Hematopoietic multipotent progenitor cell (in vitro differentiated cells): ENCODE measurements at places on chromosomes 6 and 20. TPM values are rescaled to one million over a fixed set of nuclear protein-coding genes. Genes with fewer than 3 reads are reported as not detected.

- DNase-seq, result no peak
Observed at GRCh38 chr6:167530951-167531350, 206.1 kb downstream of the TTLL2 start.

DNA sequence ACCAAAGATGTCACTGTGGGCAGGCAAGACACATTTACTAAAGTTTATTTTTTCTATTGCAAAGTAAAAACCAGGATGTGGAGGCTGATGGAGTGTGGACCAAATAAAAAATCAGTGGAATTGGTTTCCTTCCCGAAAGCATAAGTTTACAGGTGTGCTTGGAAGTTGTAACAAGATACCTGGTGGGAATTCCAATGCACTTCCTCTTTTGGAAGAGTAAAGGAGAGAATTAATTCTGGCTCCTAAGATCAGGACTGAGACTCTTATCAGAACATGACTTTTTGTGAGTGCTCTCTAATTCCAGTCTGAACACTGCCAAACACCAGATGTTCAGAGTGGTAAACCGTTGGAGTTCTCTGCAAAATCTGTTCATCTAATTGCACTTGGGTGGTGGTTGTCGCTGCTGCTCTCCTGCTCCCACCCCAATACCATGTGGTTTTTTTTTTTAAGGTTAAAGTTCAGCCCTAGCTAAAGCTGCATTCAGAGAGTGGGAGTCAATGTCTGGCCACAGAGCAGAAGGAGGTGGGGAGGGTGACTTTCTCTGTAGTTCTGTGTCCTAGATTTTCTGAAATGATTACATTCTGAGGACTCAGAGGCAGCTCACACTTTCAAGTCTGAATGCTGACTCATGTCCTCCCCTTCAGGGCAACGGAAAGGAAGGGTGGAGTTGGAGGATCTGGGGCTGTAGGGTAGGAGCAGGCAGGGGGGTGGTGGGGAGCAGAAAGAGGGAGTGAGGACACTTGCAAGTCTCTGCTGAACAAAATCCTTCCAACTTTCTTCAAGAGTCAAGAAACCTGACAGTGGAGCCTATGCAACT is 275.8 kb upstream of the PRDM1 start:
- DNase-seq, result no peak

Gene SOBP
- under 0.01 TPM for total RNA-seq

- DNase-seq, result no peak
Observed at GRCh38 chr6:53628354-53629119, 37.0 kb downstream of the KLHL31 start.

DNA sequence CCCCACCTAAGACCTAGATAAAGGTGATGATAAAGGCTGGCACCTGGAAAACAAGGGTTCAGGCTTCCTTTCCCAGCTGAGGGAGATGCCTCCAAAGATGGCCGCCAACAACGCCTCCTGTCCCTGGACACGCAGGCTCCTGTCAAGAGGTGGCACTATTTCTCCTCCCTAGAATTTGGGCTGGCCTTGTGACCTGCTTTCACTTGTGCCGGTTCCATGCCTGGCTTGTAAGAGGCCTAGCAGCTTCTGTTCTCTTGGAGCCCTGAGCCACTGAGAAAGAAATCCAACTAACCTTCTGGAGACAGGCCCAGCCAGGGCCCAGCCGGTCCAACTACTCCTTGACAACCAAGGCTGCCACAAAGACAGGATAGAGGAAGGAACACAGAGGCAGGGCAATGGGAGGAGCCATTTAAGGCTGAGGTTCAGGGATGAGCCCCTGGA is 60.2 kb upstream of the RALY start:
- DNase-seq, result peak; percentile 87

DNA sequence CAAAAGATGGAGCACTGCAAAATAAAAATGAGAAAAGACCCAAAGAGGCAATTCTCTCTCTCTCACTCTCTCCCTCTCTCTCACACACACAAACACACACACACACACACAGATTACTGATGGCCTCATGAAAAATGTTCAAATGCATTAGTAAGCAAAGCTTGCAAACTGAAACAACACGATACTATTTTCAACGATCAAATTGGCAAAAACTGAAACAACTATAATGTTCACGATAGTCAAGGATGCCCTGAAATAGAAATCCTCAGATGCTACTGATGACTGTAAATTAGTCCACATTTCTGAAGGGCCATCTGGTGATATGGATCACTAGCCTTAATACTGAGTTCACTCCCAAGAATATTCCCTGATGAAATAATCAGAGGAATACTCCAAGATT is 100.8 kb downstream of the TRERF1 start:
- DNase-seq, result no peak

DNA sequence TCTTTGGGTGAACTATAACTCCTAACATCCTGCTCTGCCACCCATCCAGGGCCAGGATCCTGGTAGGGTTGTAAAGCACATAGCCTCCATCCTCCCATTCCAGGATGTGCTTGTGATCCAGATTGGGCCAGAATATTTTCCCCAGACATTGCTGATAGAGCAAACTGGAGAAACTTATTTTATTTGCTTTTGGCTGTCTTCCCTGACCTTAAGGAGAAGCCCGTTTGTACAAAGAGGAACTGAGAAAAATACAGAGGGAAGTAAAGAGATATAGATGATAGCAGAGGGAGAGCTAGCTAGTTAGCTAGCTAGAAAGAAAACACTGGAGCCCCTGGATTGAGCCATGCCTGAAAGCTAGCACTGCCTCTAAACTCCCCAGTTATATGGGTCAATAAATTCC is 9.0 kb upstream of the HDAC2 start:
- no peak for DNase-seq

DNA sequence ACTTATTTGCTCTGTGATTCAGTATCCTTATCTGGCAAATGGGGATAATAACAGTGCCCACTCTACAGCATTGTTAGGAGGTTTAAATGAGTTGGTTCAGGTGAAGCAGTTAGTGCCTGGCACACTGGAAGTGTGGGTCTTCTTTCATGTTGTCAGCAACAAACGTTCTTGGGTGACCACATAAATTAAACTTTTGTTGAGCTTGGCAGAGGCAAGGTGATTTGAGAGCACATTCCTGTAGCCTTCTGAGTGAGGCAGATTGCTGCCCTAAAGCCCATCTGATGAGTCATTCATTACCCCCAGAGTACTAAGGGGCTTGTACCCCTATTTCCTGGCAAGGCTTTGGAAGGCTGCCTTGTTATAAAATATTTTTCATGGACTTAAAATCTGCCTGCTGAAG is 25.8 kb downstream of the SEC23B start:
- no peak for DNase-seq

Gene CALHM4
- not detected for total RNA-seq

Gene CSNK2A1
- 84.8 TPM for total RNA-seq

DNA sequence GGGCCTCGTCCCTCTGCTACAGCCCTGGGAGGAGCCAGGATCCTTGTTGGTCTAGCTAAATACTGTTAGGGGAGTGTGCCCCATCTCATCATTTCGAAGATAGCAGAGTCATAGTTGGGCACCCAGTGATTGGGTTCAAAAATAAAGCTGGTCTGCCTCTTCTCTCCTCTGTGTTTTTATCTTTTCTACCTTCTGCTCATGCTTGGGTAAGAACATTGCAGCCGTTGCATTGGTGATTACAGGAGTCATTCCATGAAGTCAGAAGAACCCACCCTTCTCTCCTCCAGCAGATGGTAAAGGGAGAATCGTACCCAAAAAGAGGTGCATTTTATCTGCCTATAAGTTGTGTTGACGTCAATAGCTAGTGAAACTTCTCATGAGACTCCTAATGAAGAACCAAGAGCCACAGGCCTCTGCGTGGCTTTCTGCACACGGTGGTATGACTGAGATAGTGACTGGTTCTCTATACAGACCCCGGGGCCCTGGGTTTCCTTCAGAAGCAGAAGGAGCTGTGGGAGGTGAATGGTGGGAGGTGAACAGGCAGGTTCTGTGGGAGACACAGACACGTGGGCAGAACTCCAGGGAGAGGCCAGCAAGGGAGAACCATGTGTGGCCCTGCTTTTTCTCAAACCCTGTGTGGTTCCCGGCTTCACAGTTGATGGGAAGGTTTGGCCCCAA is 5.7 kb upstream of the FAM209A start:
- no peak for DNase-seq

Gene DNAH8
- total RNA-seq, result not detected

DNA sequence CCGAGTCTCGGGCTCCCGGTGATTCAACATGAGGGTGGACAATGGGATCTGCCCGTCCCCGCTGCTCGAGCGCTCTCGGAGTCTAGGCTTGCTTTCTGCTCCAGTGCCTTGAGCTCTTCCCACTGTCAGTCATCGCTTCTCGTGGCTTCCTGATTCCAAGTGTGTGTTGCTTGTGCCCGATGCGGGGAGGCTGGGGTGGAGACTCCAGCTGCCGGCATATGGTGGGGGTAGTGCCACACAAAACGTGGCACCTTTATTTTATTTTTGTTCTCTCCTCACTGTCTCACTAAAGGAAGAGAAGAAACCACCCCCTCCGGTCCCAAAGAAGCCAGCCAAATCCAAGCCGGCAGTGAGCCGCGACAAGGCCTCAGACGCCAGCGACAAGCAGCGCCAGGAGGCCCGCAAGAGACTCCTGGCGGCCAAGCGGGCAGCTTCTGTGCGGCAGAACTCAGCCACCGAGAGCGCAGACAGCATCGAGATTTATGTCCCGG is 14.8 kb upstream of the MYL9 start:
- no peak for DNase-seq

GRCh38 chr20:18138639-18139583 is 1.2 kb downstream of the KAT14 start:
- DNase-seq, result no peak

Gene TRDN
- total RNA-seq, result not detected
